ENCODE measurements at places on chromosomes 5 and 9.

- DNase-seq, result no peak
Observed at GRCh38 chr5:125047871-125048270, 301.4 kb upstream of the ZNF608 start.

DNA sequence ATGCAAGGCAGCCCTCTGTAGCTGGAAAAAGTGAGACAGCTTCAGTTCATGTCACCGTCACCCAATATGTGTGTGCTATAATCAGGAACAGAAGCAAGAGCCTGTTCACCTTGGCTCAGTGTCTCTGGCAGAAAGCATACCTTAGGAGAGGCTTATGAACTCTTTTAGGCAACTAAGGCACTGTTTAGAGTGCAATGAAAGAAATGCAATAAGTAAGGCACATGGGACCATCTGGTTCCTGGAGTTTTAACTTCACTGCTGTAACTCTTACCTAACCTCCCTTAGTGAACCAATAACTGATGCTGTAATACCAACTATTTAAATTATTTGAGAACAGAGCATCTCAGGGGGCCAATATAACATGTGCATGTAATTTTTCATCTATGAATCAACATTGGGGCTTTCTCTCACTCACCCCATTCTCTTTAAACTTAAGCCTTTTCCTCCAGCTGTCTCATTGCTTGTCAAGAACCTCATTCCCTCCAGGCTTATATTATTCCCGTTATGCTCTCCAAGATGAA, 32.4 kb downstream of the C9 start:
- DNase-seq, result no peak

DNA sequence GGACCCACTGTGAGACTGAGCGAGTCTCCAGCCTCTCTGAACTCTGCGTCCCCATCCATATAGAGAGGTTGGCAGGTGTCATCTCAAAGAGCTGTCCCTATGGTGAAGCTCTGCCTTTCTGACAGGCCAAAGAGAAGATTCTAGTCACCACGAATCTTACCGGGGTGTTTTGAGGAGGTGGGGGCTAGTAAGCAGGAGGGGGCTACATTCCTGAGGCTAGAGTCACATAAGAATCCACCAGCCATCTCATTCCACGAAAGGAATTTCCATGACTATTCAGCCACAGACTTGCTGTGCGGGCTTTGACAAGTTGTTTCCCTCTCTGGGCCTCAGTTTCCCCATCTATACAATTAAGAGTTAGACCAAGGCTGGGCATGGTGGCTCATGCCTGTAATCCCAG, 16.3 kb downstream of the PDGFRB start:
- DNase-seq, result no peak

DNA sequence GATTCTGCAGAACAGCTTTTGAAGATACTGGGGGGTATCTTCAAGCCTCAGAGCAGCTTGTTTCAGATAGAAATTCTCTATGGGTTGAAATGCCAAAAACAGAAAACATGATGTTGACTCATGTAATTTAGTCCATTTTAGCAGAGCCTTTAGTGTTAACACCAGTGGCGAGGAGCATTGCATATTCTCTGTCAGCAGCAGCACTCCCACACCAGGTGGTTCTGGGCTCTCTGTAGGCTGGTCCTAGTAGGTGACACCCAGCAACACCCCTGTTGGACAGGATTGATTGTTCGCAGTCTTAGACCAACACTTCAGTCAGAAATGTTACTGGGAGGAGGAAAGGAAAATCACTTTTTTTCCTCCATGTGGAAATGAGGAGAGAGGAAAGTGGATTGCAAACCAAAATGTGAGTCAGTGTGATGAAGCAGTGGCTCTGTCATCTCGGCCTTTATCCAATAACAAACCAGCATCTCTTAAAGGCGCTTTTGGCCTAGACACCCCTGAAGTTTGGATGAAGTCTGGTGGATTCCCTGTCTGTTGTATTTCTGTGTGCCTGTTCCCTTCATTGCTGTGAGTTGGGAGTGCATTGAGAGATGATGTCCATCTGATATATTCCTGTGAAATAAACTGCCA, 16.8 kb downstream of the SLC46A2 start:
- no peak for DNase-seq

DNA sequence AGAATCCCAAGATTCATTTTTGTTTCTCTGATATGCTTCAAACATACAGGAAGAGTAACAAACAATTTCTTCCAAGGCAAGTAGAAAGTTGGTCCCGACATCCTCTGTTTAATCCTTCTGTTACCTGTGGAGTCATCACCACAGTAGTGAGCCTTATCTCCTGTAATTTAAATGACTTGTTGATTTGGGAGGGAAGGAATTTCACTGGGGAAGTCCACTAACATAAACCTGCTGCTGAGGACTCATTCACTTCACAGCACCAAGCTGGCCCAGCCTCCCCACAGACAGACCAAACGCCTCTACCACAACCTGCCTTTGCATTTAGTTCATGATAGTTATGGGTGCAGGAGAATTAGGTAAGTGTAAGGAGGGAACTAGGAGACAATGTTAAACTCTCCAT, 63.2 kb downstream of the PRKACG start:
- DNase-seq, result no peak

GRCh38 chr9:97853844-97854695, 1.0 kb downstream of the FOXE1 start:
- peak; percentile 77 for DNase-seq

DNA sequence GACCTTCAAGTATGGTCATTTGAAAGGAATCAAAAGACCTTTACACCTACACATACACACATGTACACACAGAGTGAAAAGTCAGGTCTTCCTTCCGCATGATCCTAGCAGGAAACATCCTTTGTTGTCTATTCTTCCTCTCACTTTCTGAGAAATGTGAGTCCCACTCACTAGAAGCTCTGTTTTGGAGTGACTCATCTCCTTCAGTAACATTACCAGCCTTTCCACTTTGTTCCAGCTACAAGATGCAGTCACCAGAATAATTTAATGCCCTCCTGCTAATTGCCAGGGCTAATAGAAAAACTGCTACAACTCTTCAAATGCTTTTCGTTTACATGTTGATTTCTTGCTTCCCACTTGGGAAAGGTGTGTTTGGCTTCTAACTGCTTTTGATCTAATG, 417.3 kb downstream of the RASEF start:
- DNase-seq, result no peak

- peak; percentile 15 for DNase-seq
Observed at GRCh38 chr5:9188131-9188530, 357.7 kb downstream of the SEMA5A start.

DNA sequence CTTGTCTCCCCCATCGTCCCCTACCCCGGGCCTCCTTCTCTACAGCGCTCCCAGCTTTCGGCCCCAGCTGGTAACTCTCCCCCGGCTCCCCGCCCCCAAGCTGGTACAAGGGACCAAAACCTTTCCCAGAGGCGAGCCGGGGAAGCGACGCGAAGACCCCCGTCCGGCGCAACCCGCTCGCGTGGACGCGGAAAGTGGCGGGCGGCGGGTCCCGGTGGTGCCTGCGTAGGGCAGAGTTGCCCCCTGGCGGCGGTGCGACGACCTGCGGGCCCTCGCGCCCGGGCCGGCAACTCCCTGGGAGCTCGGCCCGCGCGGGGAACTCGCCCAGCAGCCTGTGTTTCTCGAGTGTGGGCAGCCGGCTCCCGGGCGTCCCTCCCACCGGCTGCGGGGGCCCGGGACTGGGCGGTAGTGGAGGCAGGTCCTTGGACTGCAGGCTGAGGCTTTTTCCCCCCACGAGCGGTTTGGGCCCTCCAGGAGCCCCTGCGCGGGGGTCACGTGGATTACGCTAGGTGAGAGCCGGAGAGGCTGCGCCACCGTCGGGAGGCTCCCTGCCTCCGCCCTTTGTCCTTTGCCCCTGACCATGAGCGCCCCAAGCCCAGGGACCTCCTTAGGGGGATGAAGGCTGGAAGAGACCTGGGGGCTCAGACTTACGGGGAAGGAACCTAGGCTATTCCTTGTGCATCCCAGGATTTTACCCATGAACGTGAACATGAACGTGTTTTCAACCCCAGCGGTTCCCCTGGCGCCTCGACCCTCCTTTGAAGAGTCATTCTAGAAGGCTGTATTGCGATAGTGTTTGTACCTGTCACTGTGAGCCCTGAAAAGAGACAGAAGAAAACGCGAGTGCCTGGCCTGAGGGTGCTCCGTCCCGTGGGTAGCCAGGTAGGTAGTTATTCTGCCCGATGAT, 2.9 kb upstream of the FOXD1 start:
- DNase-seq, result peak; percentile 72
